HTR-8/SVneo (cell line): ENCODE measurements at places on chromosomes 4 and X.

- DNase-seq: no peak
These were observed 871.2 kb upstream of the TENM3 start for GRCh38 chr4:181372014-181372413.

DNA sequence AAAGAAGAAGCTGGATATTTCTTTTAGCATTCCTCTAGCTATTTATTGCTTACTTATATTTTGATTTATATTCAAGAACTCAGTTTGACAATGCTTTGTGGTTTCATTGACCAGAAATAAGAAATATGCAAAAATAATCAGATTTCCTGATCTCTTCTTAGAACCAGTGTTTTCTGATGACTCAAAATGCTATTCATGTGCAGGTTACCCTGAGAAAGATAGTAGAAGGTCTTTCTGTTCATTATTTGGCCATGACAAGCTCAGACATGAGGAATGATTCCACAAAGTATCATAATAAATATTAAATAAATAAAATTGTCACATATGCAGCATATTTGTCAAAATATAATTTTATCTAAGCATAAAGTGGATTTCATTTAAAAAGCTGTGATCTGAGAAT is 24.1 kb downstream of the ADH7 start:
- no peak for DNase-seq

GRCh38 chrX:126820700-126821420 is 1.3 kb downstream of the PRR32 start:
- DNase-seq: no peak

DNA sequence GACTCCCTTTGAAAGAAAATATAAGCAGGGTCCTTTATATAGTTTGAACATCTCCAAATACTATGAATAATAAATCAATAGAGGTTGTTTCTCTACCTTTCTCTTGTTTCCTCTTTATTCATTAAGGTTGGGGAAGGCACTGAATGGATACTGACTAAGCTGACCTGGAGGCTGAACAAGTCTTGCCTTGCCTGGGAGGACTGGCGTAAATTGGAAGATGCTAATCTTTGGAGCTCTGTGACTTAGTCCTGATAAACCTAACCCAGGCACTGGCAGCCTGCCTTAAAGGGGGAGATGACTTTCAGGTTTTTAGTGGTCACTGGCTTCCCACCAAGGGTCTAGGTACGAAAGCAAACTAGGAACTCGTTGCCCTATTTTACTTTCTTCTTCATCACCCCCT is 10.5 kb downstream of the CCDC160 start:
- no peak for DNase-seq

DNA sequence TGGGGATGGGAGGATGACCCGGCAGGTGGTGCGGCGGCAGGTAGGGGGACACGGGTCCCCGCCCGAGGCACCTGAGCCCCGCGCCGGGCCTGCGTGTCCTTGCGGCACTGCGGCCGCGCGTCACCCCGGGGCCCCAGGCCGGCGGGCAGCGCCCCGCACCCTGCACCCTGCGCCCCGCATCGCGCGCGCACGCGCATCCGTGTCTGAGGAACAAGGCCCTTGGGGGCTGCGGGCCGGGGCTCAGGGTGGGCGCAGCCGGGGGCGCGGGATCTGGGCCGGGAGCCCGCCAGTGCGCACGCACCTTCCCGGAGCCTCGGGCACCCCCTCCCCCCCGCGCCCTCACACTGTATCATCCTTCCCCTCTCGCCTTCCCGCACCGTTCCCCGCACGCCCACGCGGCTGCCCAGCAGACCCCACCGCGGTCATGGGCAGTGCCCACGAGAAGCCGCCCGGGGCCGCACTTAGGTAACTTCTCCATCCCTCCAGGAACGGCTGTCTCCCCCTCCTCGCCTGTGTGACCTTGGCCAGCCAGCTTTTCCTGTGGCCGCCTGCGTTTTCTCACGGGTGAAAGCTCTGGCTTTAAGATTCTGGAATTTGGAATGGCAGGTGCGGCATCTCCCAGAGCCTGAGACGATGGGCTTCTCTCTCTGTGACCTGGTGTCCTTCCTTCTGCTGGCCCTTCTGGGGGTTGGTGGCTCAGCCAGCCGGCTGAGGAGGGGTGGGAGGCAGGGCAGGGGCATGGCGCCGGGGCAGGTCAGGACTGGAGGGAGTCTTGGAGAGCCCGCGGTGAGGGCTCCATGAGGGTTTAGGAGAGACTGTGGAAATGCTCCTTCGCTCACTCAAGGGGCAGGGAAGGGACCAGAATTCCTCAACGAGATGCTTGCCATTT is 748 bp downstream of the ATP2B3 start:
- DNase-seq: no peak

- DNase-seq: no peak
These were observed 59.3 kb downstream of the RWDD4 start for GRCh38 chr4:183599690-183600089.

DNA sequence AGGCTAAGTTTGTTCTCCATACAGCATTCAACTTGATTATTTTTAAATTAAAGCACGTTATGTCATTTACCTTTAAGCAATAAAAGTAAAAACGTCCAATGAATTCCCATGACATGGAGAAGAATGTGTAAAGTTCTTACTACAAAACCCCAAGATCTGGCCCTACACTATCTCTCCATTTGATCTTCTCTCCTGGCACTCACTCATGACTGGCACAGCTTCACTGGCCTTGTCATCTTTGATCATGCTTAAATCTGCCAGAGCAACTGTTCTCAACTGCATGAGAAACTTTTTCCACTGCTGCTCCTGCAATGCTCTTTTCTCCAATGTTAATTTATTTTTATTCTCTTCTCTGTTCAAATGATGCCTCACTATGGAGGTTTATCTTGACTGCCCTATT is 1109.0 kb upstream of the IGFBP7 start:
- DNase-seq: no peak

GRCh38 chr4:8198206-8198905 is 734 bp upstream of the SH3TC1 start:
- no peak for DNase-seq

DNA sequence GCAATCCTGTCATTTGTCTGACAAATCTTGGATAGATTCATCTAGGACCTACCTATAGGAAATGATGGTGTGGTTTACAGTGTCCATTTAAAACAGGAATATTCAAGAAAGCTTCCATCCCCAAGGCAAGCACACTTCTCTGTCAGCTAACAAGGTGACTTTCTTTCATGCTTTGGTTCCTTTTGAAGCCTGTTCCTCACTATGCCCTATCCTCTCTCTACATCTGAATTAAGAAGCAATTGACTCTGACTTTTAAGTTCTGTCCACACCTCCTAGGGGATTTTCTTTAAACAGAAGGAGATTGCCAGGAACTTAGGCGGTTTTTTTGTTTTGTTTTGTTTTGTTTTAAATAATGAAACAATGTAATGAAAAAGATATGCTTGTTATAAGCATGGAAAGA is 1181.4 kb upstream of the TENM3 start:
- DNase-seq: no peak

- no peak for DNase-seq
These were observed 66.1 kb downstream of the KLHL4 start for GRCh38 chrX:87583679-87584078.

GRCh38 chr4:73446336-73446938 is 10.4 kb downstream of the AFP start:
- DNase-seq: peak; percentile 10

DNA sequence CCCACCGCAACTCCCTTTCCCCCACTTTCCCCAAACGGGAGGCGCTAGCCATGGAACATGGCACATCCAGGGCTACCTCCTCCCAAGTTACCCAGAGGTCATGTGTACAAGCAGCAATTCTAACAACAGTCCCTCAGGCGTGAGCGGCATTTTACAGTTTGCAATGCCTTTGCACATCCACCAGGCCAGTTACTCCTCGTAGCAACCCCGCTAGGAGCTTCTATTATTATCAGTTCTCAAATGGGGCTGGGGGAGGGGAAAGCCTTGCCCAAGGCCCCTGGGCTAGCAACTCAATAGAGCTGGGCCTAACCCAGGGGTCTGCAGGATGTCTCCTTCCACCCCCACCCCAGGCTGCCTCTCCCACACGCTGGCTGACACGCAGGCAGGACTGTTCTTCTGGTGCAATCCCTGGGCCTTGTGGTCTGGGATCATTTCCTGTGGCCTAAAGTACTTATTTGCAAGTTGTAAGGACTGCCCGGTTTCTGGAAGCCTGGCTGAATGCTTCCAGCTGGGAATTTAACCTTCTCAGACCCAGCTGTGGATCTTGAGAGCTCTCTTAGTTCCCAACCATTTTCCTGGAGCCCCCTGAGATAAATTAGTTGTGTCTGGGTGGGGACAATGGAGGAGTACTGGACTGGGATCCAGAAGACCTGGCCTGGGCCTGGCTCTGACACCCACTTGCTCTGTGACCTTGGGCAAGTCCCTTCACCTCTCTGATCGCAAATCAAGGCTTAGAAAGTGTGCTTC is 27.7 kb downstream of the PJA1 start:
- no peak for DNase-seq

DNA sequence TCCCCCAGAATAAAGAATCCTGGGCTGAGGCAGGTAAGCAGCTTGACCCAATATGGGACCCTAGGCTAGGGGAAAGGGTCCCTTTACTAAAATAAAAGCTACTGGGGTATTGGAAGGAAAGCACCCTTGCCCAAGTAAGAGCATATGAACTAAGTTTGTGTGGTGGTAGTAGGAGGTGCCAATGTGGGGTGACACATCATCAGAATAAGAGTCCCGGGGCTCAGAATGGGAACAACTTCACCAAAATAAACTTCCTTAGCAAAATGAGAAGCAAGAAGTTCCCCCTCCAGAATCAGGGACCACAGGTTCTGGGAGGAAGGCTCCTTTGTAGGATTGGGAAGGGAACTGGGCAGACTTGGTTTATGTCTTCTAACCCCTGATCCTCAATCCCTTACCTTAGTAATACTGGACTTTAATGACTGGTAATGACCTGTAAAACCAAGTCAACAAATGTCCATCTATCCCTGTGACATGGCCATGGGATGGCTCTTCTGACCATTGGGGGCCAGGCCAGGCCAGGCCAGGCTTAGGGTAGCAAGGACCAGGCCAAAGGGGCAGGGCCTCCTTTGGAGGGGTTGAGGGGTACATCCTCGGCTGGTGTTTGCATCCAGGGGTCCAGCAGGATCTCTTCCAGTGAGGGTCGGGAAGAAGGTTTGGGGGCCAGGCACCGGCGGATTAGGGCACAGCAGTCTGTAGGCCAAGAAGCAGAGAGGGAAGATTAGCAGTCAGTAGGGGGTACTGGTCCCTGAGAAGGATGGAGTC is 2.3 kb upstream of the SLC35A2 start:
- DNase-seq: no peak

GRCh38 chr4:81786063-81786763 is 314.5 kb upstream of the RASGEF1B start:
- DNase-seq: no peak
